GM19239 (cell line): ENCODE measurements at places on chromosomes 7 and 10.
A peak's percentile ranks its signal among the peaks of the same experiment; 100 is the strongest.

DNA sequence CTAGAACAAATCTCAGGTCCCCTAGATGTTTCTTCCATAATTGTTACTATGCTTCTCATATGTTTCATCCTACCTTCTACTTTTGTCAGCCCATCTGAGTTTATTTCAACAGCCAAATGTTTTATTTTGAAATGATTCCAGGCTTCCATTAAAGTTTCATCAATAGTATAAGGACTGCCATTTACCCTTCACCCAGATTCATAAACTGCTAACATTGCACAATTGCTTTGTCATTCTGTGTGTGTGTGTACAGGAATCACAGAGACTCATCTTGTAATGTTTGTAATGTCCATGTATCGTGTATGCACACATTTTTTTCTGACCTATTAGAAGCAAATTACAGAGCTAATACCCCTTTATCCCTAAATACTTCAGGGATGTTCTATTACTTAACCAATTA lies 25.5 kb downstream of the MMRN2 start:
- DNase-seq: no peak

DNA sequence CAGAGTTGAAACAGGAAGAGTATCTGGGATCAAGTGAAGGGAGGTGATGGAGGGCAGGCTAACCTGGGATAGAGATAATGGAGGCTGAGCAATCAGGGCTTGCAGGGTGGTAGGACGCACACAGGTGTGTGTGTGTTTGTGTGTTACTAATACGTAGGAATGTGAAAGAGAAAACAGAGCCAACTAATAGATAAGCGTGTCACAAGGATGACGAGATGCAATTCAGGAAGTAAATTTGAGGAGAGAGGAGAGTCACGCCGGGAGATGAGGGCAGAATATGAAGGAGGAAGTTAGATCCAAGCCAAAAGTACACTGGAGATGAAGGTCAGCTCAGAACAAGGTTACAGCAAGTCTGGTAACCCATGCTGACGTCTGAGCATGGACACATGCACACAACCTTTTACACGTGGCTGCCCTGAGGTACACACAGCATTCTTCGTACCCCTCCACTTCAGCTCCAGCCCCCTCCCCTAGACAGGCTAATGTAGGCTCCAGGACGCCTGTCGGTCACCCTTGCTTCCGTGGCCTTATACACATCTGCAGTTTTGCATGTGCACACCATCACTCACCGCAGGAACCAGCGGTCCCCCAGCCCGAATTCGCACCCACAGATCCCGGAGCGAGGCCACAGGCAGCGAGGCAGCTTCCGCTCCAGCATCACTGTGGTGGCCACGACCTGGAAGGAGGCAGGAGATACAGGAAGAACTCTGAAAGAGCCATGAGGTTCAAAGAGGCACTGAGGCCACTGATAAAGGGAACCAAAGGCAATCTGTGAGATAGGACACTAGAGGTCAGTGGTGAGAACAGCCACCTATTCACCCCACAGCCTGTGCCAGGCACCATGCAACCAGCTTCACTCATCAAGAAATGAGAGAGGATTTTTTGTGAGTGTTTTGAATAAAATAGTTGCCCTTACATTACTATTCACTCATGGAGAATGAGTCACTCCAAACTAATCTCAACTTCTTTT lies 23.7 kb upstream of the TRPV6 start:
- no peak for DNase-seq

DNA sequence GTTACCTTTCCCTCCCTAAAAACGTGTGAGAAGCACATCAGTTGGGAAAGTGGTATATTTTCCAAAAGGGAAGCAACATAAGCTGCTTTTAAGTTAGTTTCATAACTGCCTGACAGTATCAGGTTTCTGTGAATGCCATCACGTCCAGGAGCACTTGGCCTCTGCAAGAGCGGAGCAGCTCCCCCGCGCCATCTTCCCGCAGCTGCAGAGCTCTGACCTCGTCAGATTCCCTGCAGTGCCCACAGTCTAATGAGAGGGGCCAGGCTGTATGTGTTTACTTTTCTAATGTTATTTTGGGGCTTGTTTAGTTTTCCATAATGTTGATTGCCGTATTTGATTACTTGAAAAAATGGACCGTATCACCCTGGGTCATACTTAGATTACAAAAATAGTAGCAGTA lies 74.2 kb downstream of the MGMT start:
- no peak for DNase-seq

DNA sequence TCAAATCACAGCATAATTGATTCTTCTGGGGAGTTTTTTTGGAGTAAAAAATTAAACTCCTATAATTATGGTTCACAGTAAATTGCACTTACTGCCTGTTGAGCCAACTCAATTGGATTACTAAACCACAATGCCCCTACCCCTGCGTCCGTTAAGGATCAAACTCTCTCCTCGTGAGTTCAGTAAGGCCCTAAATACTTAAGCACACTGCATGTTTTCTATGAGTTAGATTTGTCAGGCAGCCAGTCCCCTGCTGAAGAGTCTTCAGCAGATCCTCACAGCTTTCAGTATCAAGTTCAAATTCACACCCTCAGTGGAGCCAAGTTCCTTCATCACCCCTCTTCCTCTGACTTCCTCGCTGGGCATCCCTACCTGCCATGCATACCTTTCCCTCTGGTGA lies 275.0 kb upstream of the BMPER start:
- DNase-seq: no peak

DNA sequence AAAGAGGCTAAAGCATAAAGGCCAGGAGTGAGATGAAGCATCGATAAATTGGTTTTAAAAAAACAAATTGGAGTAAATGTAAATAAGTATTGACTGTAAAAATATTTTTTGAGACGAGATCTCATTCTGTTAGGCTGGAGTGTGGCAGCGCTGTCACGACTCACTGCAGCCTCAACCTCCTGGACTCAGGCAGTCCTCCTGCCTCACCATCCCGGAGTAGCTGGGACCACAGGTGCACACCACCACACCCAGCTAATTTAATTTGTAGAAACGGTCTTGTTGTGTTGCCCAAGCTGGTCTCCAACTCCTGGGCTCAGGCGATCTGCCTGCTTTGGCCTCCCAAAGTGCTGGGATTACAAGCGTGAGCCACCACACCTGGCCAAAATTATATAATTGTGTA lies 17.8 kb downstream of the HNRNPA2B1 start:
- no peak for DNase-seq

GRCh38 chr7:117019786-117020590 lies 66.7 kb downstream of the ST7 start:
- DNase-seq: no peak

- no peak for DNase-seq
Measured at GRCh38 chr10:126597211-126597610, 73.3 kb downstream of the C10orf90 start.

DNA sequence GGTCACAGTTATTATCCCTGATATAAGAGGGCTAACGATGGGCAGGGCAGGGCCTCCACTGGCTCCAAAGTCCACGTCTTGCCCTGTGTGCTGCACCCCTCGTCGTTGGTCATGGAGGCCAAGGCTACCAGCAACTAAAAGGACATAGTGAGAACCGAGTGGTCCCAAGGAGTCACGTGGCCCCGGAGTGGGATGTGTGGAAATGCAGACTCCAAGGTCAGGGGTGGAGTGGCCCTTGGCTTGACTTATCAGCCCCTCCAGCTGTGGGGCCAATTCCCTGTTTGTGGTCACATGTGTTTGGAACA lies 30.7 kb downstream of the BTBD16 start:
- no peak for DNase-seq

- DNase-seq: no peak
Measured at GRCh38 chr10:80283119-80283518, 6.3 kb downstream of the MAT1A start.

DNA sequence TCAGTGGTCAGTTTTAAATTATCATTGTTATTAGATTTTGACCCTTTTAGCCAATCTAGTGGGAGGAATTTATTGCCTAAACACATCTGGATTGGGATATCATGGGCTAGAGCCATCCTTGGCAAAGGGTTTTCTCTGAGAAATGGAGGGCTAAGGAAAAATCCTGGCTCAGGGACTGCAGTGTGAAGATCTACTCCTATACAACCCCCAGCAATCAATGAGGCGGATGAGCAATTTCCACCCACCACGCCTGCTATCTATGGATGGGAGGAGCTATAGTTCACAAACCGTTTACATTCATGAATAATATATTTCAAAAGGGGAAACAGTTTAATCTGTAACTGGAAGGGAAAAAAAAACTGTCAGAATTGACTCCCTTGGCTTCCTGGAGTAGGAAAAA lies 2.7 kb downstream of the CAV1 start:
- DNase-seq: no peak

- no peak for DNase-seq
Measured at GRCh38 chr10:70538731-70539338, 60.3 kb downstream of the PALD1 start.

DNA sequence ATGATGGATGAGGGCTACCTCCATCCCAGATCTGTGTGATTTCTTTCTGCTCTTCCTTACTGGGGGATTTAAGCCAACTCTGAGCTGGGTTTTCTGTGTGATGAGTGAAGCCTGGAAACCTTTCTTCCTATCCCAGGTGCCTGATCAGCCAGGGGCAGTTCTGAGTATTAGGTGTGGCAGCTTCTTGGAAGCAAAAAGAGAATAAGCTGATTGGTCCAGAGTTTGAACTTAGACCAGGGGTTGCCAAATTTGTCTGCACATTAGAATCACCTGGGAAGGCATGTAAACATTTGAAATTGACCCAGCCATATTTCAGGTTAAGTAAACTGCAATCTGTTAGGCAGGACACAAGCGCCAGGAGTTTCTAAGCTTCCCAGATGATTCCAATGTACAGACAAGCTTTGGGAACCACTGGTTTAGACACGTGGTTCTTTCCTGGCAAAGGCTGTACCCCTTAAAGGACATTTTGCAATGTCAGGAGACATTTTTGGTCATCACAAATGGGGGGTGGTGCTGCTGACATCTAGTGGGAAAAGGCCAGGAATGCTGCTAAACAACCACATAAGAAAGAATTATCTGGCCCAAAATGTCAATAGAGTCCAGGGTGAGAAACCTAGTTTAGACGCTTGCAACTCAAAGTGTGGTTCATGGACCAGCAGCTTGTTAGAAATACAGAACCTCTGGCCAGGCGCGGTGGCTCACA lies 160.5 kb upstream of the GHITM start:
- no peak for DNase-seq

- DNase-seq: no peak
Measured at GRCh38 chr7:10604128-10604527, 369.5 kb upstream of the PHF14 start.

DNA sequence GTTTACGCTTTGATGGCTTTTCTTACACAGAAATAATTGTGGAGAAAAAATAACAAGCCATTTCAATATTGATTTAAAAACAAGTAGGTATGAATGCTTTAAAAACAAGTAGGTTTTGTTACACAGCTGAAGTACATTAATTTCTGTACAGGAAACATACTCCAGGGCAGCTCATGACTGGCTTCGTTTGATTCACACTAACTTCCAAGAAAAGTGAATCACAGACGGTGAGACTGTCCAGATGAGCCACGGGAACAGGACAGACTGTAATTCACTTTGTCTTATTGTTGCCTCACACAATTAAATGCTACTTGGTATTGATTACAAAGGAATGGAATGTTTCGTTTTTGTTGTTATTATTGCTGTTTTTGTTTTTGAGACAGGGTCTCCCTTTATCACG lies 26.6 kb upstream of the SNX10 start:
- no peak for DNase-seq

GRCh38 chr7:7157177-7157886 lies 25.0 kb upstream of the C1GALT1 start:
- DNase-seq: peak; percentile 12

DNA sequence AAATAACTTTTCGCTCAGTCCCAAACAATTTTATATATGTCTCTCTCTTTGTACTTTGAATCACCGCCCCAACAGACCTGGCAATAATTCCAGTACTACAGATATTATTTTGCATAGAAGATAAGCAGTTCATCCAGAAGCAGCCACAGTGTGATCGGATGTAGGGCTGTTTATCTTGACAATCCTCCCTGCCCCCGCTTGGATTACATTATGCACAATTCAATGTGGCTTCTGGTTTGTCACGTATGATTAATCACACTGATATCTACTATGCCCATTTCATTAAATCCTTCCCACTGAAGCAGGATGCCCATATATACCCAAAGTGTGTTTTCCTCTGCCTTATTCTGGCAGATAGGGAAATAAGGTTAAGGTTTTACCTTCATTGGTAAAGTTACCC lies 115.2 kb downstream of the PDE1C start:
- DNase-seq: no peak

GRCh38 chr7:137994216-137994615 lies 7.7 kb downstream of the CREB3L2 start:
- no peak for DNase-seq

DNA sequence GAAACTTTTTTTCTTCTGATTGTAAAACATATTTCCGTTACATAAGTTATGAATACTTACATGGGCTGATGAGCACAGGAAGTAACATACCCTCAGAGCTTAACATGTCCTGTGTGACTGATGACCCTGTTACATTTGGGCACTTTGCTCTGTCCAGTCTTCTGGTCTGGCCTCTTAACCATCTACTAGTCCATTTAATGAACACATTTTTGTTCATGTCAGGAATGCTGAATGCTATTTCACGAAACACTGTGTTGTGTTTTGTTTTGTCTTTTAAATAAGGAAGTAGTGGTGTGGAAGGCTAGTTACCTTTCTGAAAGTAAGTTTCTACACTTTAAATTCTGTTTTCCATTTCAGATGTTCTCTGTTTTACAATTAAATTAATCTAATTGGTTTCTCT lies 77.7 kb downstream of the RBM33 start:
- no peak for DNase-seq

DNA sequence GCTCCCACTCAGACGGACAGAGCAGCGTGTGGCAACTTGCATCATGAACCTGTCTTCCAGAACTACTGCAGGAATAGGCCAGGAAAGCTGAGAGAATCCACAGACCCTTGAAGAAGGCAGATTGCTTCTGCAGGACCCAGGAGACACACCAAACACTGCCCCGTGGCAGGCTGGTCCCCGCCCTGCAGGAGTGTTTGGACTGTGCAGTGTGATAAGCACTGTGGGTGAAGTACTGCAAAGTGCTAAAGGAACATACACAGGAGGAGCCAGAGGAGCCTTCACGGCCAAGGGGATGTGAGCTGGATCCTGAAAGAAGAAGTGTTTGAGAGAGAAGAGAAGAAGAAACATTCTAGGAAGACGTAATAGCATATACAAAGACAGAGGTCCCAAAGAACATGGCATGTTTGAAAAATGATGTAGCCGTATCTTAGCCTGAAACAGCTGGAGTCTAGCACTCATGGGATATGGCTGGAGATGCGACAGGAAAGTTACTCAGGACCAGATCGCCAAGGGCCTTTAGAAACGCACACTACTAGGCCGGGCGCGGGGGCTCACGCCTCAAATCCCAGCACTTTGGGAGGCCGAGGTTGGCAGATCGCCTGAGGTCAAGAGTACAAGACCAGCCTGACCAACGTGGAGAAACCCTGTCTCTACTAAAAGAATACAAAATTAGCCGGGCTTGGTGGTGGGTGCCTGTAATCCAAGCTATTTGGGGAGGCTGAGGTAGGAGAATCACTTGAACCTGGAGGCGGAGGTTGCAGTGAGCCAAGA lies 96.9 kb upstream of the RHEB start:
- no peak for DNase-seq

DNA sequence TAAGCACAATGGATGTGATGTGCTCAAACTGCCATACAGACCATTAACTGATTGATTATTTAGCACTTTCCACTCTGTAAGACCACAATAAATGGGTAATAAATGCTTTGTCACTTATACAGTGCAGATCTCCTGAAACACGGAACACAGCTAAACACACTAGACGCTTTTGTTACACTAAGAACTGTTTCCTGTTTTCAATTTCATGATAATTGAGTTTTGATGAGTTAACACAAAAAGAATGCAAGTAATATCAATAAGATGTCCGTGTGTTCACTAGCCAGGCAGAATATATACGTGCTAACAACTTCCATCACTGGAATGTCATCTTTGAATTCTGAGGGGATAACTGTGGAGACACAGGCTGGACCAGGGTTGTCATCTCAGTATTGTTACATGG lies 178.8 kb downstream of the SKAP2 start:
- DNase-seq: no peak
